Vein endothelial cell (primary cell): ENCODE measurements at places on chromosomes 12 and 14. TPM values are rescaled to one million over a fixed set of nuclear protein-coding genes. Genes with fewer than 3 reads are reported as not detected.

The PLBD2 gene
- 25.2 and 31.4 TPM in 2 replicates for total RNA-seq

The SLC6A12 gene
- not detected in 2 replicates for total RNA-seq

The MGAT4C gene
- 0.10 TPM in 1 of 2 replicates, not detected in the other for total RNA-seq

The TTC8 gene
- total RNA-seq, result 14.4 and 15.8 TPM in 2 replicates

The HCAR3 gene
- total RNA-seq, result not detected in 2 replicates

The LTB4R gene
- total RNA-seq, result 2.9 and 3.2 TPM in 2 replicates

The SMOC1 gene
- 2.2 and 3.3 TPM in 2 replicates for total RNA-seq

The CPNE6 gene
- not detected in 2 replicates for total RNA-seq

The PTPRO gene
- total RNA-seq, result not detected in 2 replicates

The OLR1 gene
- not detected in 2 replicates for total RNA-seq

The PRPF40B gene
- total RNA-seq, result 3.7 and 4.6 TPM in 2 replicates

The AVPR1A gene
- total RNA-seq, result not detected in 2 replicates

The SRRM4 gene
- not detected in 2 replicates for total RNA-seq

The FOXA1 gene
- total RNA-seq, result 0.33 TPM in 1 of 2 replicates, not detected in the other

The ARL6IP4 gene
- total RNA-seq, result 198 and 213 TPM in 2 replicates

The TRIM9 gene
- under 0.01 TPM in 2 replicates for total RNA-seq

The SPTB gene
- 0.10 TPM in 1 of 2 replicates, not detected in the other for total RNA-seq

The PRH2 gene
- total RNA-seq, result 0.65 TPM in 1 of 2 replicates, not detected in the other

The IL22 gene
- total RNA-seq, result not detected in 2 replicates

The HHIPL1 gene
- 2.9 and 3.3 TPM in 2 replicates for total RNA-seq

The EFS gene
- total RNA-seq, result not detected in 2 replicates

The RNASE3 gene
- total RNA-seq, result not detected in 2 replicates

The RILPL2 gene
- 3.4 and 3.6 TPM in 2 replicates for total RNA-seq

The ADAMTS20 gene
- not detected in 2 replicates for total RNA-seq

The GPR132 gene
- not detected in 2 replicates for total RNA-seq

The OTX2 gene
- not detected in 2 replicates for total RNA-seq

The DEGS2 gene
- under 0.01 and 0.10 TPM in 2 replicates for total RNA-seq

The ITGB7 gene
- under 0.01 TPM in 1 of 2 replicates, not detected in the other for total RNA-seq

The NANOG gene
- total RNA-seq, result not detected in 2 replicates

The CDKL1 gene
- total RNA-seq, result 13.1 and 13.5 TPM in 2 replicates

The CBLN3 gene
- 1.2 and 1.3 TPM in 2 replicates for total RNA-seq

The NUP107 gene
- total RNA-seq, result 46.1 and 82.6 TPM in 2 replicates

The DAO gene
- not detected in 2 replicates for total RNA-seq

The TMEM253 gene
- not detected in 2 replicates for total RNA-seq

The GLI1 gene
- total RNA-seq, result not detected in 2 replicates

The EIF2S3B gene
- 0.96 and 2.6 TPM in 2 replicates for total RNA-seq
